ENCODE measurements at places on chromosomes 12 and 14. TPM values are rescaled to one million over a fixed set of nuclear protein-coding genes. Genes with fewer than 3 reads are reported as not detected.

GRCh38 chr12:62469704-62470103 lies 3.1 kb downstream of the MON2 start:
- no peak for DNase-seq

GRCh38 chr14:25009891-25010290 lies 40.1 kb downstream of the STXBP6 start:
- DNase-seq = no peak

DNA sequence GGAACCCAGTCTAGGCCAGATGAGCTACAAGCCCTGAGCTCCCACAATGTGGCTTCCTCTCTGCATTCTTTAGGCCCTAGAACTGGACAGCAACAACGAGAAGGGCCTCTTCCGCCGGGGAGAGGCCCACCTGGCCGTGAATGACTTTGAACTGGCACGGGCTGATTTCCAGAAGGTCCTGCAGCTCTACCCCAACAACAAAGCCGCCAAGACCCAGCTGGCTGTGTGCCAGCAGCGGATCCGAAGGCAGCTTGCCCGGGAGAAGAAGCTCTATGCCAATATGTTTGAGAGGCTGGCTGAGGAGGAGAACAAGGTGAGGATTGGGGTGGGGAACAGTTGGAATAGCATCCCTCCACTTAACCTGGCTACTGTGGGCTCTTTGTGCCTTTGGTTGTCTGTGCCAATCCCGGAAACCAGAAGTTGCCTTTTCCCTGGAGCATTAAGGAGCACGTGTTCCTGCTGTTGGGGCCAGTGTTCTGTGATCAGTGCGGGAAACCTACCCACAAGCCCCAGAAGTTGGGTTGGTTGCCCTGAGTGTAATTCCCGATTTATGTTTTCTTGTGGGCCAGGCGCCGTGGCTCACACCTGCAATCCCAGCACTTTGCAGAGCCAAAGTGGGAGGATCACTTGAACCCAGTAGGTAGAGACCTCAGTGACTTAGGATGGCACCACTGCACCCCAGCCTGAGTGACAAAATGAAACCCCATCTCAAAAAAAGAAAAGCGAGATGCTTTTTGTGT lies 6.4 kb downstream of the FKBP4 start:
- no peak for DNase-seq

GRCh38 chr14:69963966-69964365 lies 84.8 kb downstream of the SMOC1 start:
- no peak for DNase-seq

GRCh38 chr12:20599757-20600156 lies 95.4 kb upstream of the SLCO1C1 start:
- DNase-seq = no peak

DNA sequence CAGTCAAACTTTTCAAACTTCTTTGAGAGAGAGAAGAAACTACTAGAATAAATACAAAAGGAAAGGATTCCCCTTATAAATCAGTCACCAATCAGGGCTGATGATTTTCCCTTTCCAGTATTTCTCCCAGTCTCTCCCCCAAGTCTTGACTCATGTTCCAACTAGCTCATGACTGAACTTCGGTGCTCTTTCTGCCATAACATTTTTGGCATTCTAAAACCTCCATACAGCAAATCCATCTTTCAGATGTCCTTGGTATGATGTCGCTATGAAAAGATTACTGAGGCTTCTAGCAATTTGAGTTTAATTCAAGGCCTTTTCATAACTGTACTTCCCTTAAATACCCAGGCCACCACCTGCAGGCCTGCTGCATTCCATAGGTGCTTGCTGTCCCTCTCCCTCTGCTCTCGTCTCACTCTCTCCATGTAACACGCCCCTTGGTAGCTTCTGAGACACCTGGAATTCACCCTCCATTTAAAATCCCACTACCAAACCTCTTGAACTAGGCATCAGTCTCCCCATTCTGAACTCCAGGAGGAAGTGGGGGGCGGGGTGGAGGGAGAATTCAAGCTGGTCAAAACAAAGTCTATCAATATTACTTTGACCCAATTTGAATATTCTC lies 2.4 kb downstream of the PRKD1 start:
- DNase-seq = no peak

DNA sequence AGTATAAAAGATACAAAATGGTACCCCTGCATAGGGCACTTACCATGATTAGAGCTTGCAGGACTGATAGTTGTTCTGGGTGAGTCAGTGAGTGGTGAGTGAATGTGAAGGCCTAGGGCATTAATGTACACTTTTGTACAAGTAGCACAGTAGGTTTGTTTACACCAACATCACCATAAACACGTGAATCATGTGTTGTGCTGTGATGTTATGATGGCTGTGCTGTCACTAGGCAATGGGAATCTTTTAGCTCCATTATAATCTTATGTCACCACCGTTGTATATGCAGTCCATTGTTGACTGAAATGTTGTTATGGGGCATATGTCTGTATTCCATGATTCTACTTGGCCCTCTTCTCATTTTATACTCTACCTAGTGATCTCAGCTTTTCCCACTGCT lies 11.8 kb downstream of the NUBPL start:
- DNase-seq = no peak

Gene RDH5
- 10.1 TPM for total RNA-seq

Gene CCDC196
- total RNA-seq = not detected

DNA sequence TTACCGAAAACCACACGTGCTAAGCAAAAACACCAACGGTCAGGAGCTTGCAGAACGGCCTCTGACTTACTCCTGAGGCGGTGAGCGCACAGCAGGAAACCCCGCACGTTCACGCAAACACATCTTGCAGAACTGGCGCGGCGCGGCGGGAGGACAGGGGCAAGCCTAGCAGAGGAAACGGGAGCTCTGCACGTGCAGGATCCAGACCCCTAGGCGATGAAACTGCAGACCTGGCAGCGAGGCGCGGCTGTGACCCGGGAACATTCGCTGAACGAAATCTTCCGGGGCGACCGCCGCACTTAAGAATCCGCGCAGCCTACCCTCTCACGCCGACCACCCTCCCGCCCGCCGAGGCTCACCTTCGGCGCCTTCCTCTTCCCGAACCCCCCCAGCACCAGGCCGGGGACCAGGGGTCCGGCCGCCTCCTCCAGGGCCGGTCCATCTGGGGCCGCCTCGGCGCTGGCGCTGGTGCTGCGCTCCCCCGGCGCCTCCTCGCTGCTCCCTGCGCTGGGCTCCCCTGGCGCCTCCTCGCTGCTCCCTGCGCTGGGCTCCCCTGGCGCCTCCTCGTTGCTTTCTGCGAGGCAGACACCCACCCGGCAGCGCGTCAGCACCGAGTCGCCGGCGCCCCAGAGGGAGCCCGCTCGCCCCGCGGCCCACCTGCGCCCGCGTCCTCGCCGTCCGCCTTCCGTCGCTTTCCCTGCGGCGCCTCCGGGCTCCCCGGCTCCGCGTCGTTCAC lies 615 bp downstream of the DDX51 start:
- DNase-seq = no peak

GRCh38 chr12:25495331-25496097 lies 57.6 kb downstream of the LMNTD1 start:
- no peak for DNase-seq

Gene OVCH1
- not detected for total RNA-seq

DNA sequence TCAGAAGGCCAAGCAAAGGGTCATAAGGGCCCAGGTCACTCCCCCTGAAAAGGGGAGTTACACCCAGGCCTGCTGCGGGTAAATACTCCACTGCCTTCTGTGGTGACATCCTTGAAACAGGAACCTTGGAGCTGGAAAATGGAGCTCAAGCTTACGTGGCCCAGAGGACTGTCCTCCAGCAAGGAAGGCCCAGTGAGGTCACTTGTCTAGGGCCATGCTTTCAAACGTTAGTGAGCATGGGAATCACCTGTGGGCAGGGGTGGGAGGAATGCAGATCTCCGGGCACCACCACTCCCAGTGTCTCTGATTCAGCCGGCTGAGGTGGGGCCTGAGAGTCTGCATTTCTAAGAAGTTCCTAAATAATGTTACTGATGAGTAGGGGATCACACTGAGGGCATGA lies 140.5 kb upstream of the CCND2 start:
- DNase-seq = no peak

Gene ACSS3
- 25.8 TPM for total RNA-seq

Gene LGMN
- total RNA-seq = 106 TPM

Measured in Right ventricle myocardium superior (tissue), 1 donor.